ENCODE measurements at places on chromosomes 11 and 22.

- DNase-seq, result no peak
Observed at GRCh38 chr11:84890676-84891075, 736.5 kb downstream of the DLG2 start.

GRCh38 chr11:119612814-119613213, 116.2 kb downstream of the NECTIN1 start:
- no peak for DNase-seq

GRCh38 chr22:20763630-20764470, 10.1 kb upstream of the SERPIND1 start:
- DNase-seq, result no peak

- no peak for DNase-seq
Observed at GRCh38 chr11:19332476-19332875, 91.7 kb upstream of the E2F8 start.

DNA sequence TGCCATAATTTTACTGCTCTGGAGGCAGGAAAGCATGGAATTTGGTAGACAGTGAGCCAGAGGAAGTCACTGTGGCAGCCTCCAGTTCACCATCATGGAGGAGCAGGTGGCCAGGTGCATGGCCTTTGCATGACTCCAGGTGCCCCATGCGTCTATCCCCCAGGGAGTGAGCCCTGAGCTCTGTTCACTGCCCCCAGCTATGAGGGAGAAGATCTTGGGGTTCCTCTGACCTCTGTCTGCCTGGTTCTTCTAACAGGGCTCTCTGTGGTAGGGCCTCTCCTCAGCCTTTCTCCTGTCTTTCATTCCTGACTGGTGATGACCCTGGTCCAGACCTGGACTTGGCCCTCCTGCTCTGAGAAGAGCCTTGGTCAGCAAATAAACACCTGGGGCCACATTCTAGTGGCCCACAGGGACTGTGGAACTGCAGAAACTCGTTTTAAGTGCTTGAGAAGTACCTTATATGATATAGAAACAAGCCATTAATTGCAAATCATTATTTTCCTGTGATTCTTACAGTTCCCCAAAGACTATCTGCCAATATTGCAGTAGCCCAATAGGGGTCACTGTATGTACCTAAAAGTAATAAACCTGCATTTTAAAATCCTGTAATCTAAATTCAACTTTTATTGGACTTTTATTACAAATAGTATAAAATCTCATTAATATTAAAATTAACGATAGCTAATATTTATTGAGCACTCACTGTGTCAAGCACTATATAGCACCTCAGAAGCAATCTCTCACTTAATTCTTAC, 120.0 kb upstream of the SYT13 start:
- no peak for DNase-seq

- DNase-seq, result no peak
Observed at GRCh38 chr11:73320763-73321603, 12.9 kb downstream of the ARHGEF17 start.

Data from smooth muscle cell of the brain vasculature (primary cell).